ENCODE measurements at places on chromosomes 13 and 19. TPM values are rescaled to one million over a fixed set of nuclear protein-coding genes. Genes with fewer than 3 reads are reported as not detected.

The EPSTI1 gene
- total RNA-seq, result not detected

The C1QTNF9 gene
- total RNA-seq, result not detected

The CYP4F8 gene
- total RNA-seq, result not detected

The ZNF486 gene
- total RNA-seq, result 0.84 TPM

The C19orf73 gene
- 3.2 TPM for total RNA-seq

The FCHO1 gene
- total RNA-seq, result 58.9 TPM

DNA sequence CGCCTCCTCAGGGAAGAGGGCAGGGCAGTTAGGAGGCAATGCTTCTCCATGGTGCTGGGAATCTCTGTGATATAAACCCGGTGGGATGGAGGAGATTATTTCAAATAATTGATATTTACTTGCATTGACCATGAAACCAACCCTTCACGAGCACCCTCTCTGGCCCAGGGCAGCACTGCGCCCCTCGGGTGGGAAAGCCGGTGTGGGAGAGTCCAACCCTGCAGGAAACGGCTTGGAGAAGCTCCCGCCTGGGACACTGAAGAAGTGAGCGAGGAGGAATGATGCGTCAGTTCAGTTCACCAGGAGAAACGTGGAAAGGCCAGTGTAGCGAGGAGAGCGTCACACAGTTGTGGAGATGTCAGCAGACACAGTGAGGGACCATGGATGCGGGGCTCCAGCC is 99.9 kb downstream of the COL4A2 start:
- no peak overlapping the region for H3K27ac ChIP-seq
- no peaks in the 10 kb centered on the region for H3K36me3 ChIP-seq
- DNase-seq, result no peak
- H3K4me3 ChIP-seq, result no peak overlapping the region
- H3K4me1 ChIP-seq, result no peaks in the 10 kb centered on the region
- peaks cover 46% of the 10 kb centered on the region for H3K27me3 ChIP-seq

GRCh38 chr13:109810761-109811510 is 24.6 kb upstream of the IRS2 start:
- DNase-seq, result no peak
- peaks cover 58% of the 10 kb centered on the region for H3K27me3 ChIP-seq
- no peak overlapping the region for H3K27ac ChIP-seq
- H3K4me3 ChIP-seq, result no peak overlapping the region
- no peaks in the 10 kb centered on the region for H3K4me1 ChIP-seq

- H3K4me3 ChIP-seq, result no peak overlapping the region
- no peaks in the 10 kb centered on the region for H3K36me3 ChIP-seq
- H3K27me3 ChIP-seq, result no peaks in the 10 kb centered on the region
- no peaks in the 10 kb centered on the region for H3K4me1 ChIP-seq
- DNase-seq, result no peak
These were observed 33.2 kb upstream of the PEPD start for GRCh38 chr19:33554821-33555220.

DNA sequence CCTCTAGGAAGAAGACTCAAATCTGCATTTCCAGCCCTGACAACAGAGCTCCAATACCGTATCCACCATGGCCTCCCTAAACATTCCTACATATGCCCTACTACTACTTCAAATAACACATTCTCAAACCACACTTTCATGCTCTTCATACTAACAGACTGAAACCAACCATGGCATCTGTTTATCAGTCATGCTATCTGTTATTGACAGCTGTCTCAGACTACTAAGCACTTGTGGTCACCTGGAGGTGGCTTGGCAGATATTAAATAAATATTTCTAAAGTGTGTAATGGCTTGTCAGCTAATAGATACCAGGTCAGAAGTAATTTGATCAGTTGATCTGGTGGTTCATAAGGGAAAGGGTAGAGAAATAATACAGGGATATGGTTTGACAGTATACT is 489.1 kb downstream of the DIAPH3 start:
- no peaks in the 10 kb centered on the region for H3K4me1 ChIP-seq
- no peak overlapping the region for H3K27ac ChIP-seq
- DNase-seq, result no peak

DNA sequence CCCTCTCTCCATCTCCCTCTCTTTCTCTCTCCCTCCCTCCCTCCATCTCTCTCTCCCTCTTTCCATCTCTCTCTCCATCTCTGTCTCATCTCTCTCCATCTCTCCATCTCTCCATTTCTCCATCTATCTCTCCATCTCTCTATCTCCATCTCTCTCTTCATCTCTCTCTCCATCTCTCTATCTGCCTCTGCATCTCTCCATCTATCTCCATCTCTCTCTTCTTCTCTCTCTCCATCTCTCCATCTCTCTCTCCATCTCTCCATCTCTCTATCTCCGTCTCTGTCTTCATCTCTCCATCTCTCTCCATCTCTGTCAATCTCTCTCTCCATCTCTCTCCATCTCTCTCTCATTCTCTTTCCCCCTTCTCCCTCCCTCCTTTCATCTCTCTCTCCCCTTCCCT is 56.1 kb upstream of the NFIC start:
- no peaks in the 10 kb centered on the region for H3K4me1 ChIP-seq
- no peak overlapping the region for H3K4me3 ChIP-seq
- peaks cover 11% of the 10 kb centered on the region for H3K27me3 ChIP-seq
- no peaks in the 10 kb centered on the region for H3K36me3 ChIP-seq

GRCh38 chr13:76048675-76049375 is 412.7 kb downstream of the LMO7 start:
- no peaks in the 10 kb centered on the region for H3K36me3 ChIP-seq
- no peaks in the 10 kb centered on the region for H3K27me3 ChIP-seq
- no peak overlapping the region for H3K27ac ChIP-seq
- H3K4me1 ChIP-seq, result no peaks in the 10 kb centered on the region
- no peak overlapping the region for H3K4me3 ChIP-seq
